ENCODE measurements at places on chromosomes 4 and X.

DNA sequence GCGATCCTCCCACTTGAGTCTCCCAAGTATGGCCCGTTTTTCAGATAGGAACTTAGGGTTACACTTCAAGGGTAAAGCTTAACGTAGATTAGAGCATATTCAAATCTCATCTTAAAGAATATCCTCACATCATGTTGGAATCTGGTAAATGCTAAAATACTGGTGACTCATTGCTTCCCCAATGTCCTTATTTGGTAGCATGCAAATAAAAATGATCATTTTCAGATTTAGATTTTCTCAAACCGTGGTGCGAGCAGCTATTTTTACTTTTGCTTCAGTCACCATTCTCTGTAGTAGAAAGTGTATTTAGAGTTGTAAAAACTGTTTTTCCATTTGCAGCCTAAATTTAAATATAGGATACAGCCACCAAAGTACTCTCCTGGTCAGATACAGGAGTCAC lies 101.5 kb upstream of the MAML3 start:
- DNase-seq: no peak

GRCh38 chr4:23717528-23718248 lies 172.2 kb downstream of the PPARGC1A start:
- no peak for DNase-seq

GRCh38 chr4:93480452-93480851 lies 348.1 kb upstream of the ATOH1 start:
- DNase-seq: no peak

DNA sequence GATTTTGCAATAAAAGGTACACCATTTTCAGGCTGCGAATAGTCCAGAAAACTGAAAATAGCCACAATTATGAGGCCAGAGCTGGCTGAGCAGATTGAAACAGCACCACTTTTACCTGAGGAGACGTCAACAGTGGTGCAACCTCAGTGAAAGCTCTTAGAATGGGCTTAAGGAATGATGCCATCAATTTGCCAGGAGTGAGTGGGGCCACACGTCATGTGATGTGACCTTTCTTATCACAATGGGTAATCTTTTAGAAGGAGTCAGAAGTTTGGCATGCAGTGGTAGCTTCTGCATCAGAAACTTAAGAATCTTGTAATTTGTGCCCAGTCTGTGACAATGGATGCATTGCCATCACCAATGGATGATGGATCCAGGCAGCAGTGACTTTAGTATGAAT lies 27.6 kb downstream of the ZNF81 start:
- no peak for DNase-seq

DNA sequence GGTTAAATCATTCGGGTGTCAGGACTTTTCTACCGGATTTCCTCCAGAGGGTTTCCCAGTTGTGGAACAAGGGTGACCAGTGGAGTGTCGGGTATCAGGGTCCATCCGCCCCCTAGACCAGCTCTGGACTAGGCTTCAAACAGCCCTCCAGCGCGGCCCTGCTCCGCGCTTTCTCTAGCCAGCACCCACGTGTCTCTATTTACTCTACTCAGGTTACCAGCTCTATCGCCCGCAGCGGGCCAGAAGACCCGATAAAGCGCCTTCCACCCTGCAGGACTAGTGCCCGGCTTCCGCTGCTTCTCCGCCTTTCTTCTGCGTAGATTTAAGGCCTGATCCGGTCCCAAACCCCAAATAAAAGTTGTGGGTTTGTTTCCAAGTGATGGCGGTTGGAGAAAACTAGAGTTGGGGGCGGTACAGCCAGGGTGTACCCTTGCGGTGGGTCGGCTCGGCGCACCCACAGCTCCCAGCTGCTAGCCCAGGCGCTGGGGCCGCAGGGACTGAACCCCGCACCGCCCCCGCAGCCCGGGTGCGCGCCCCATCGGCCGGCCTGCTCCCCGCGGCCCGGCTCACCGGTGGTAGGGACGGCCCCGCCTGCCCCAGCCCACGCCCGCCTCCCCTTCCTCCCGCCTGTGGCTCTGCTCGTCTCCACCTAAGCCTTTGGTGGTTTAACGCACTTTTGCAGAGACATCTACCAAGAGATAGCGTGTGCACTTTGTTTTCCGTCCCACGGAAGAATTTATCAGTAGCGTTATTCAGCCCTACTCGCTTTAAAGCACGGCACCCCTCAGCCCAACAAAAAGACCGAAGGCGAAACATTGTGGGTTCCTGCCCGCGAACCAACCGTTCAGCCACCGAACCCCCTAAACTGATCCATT lies 2.1 kb downstream of the LEF1 start:
- DNase-seq: peak; percentile 90

DNA sequence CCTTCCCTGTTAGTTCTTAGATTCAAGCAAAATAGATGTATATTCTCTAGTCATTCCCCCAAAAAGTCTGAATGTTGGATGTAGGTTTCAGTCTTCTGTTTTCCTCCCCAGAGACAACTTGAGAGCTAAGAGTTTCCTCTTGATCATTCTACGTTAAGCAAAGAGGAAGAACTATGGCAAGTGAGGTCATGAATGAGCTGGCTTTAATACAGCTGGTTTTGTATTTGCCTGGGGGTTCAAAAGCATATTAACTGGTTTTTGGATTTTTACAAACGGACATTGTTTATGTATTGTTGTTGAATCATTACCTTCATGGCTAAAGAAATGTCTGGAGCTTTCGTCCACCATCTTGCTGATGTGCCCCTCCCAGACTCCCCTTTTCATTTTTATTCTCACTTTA lies 916.7 kb upstream of the POU3F4 start:
- no peak for DNase-seq

DNA sequence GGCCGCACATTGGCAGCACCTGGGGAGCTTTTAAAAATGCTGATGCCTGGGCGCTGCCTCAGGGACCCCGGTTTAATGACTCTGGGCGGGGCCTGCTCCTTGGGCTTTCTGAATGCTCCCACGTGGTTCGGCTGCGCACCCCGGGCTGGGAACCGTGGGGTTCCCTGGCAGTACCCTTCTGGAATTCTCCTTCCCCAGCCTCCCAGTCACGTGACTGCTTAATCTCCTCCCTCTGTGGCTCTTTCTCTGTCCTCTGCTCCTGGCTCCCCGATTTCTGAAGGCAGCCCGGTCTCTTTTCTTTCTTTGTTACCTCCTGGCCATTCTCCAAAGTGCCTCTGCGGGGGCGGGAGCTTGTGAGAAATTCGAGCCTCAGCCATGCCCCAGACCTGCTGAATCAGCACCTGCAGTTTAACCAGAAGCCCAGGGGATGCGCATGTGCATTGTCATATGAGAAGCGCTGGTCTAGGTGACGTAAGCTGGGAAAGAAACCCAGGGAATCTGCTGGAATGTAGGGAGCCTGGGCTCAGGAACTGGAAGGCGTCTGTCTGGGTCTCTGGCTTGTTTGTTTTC lies 16.6 kb downstream of the CLCN4 start:
- DNase-seq: no peak

DNA sequence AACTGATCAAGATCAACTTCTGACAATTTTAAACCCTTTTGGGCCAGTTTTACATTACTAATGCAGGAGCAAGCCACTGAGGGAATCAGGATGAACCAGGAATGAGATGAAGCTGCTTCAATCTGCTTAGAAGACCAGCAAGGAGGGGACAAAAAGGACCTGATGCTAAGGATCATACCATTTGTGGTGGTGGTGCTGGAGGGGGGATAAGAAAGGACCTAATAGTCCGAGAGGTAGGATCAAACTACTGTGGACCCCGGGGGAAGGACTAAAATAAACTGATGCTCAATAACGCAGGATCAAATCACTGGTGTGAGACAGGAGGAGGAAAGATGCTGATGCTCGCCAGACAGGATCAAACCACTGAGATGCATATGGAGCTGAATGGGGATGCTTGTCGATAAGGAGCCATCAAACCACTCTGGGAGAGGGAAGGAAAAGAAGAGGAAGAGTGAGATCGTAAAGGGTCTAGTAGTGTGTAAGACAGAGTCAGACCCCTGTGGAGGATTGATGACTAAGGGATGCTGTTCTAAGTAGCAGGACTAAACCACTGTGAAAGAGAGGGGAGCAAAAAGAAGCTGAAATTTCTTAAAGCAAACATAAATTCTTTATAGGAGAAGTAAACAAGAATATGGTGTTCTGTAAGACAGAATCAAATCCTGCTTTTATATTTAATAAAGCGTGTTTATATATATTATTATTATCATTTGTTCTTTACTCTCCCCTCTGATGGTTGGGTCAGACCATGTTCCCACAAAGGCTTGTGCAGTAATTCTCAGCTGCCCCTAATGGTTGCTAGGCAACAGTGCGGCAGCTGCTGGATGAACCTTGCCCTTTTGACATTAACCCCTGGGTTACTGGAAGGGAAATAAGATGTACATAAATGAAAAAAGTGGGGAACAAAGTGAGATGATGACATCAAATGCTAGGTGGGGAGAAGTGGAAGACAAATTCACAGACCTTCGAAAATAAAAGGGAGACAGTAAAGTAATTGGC lies 432.5 kb upstream of the FGF16 start:
- DNase-seq: no peak

DNA sequence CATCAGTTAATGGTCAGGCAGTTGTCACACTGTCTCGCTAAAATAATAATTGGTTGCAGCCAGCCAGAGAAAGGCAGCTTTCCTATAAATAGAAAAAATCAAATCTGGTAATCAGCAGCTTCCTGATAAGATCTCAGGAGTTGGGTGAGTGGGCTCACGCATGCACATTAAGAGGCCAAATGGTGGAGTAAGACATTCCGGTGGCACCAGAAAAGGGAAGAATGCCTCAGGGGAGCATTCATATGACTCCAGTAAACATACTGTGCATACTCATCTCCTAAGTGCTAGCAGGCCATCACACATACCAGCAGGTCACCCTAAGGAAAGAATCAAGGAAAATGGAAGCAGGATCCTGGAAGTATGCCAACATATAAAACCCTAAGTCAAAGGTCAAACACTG lies 40.1 kb downstream of the UGT2B15 start:
- no peak for DNase-seq

Data from activated CD4-positive, alpha-beta T cell treated with anti-CD3 and anti-CD28 coated beads, Interleukin-2, amount 10 ng/mL, durations not matched to agents 24 days and 14 days (primary cell).